Stimulated activated CD8-positive, alpha-beta memory T cell treated with anti-CD3 and anti-CD28 coated beads, Interleukin-4, amount 100 ng/mL, for 24 hours (primary cell): ENCODE measurements at places on chromosomes 3 and 15.
A peak's percentile ranks its signal among the peaks of the same experiment; 100 is the strongest.

DNA sequence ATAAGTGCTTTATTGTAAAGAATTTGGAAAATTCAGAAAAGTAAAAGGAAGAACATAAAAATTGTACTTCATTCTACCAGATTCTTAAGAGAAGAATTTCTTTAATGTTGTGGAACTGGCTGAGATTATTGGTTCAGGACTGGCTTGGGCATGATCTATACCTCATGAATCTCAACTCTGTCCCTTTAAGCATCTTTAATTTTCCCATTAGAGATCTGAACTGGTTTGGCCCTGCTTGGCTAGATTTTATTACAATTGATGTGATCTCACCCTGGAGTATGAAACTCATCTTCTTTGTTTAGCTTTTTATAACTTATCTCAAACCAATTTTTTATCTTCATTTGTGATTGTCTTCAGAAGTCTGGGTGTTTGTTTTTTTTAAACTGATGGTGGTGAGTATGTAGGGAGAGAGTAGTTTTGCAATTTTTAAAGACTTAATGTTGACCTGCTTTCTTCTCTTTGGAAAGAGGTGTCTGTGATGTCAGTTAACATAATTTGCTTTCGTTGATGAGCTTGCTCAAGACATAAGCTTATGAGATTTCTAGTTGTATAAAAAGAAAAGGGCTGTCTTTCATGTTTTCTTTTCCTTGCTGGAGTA, 61.9 kb downstream of the ZNF609 start:
- no peak for DNase-seq

DNA sequence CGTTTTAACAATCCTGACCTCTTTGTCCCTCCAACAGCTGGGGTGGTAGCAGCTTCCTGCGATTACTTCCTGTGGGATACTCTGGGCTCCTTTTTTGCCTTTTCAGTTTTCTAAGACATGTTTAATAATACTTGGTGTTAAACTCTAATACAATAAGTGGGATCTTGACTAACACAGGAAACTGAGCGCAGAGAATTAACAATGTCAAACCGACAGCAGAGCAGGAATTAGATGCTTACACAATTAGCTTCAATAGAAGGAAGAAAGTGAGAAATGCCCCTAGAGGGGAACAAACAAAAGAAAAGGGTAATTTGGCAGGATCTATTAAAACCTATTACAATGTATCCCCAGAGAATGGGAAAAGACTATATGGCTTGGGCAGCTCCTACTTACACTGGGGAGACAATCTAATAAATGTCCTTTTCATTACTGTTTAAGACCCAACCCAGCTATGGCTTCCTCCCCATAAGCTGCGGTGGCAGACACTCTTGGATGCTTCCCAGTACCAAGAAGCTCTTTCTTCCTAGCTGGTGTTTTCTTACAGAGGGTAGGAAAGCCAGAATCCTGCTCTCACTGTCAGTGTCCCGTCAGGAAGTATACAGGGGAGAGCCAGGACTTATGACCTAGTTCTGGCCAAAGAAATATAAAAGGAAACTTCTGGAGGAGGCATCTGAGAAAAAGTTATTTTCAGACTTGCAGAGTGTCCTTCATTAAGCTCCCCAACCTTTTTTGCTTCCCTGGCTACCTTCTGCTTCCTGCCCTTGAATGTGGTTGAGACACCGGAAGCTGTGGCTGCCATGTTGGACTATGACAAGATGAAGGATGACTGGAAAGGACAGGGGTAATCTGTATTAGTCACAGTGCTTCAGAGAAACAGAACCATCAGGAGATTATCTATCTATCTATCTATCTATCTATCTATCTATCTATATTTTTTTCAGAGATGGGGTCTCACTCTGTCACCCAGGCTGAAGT, 194.1 kb upstream of the KBTBD8 start:
- no peak for DNase-seq

DNA sequence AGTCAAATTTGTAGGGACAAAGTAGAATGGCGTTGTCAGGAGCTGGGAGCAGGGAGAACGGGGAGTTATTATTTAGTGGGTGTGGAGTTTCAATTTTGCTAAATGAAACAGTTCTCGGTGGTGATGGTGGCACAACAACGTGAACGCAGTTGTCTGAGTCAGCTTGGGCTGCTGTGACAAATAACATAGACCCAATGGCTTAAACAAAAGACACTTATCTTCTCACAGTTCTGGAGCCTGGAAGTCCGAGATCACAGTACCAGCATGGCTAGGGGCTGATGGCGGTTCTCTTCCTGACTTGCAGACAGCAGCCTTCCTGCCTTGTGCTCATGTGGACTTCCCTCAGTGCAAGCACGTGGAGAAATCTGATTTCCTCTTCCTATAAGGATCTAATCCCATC, 90.2 kb downstream of the CHSY1 start:
- no peak for DNase-seq

DNA sequence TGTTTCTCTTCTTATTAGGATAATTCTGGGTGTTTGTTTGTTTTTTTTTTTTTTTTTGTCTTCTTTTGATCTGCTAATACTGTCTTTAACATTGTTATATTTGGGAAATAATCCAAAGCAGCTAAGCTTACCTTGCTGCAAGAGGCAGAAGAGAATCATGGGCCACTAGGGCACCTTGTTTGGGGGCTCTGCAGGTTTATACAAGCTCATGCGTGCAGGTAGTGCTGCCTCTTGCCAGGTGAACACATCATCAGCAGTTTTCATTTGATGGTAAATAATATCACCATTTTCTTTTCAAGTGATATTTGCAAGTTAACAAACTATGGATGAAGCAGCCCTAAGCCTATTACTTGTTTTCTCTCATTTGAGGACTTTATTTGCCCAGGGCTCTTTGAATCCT, 37.9 kb downstream of the MAP3K13 start:
- DNase-seq = no peak

GRCh38 chr15:100125401-100126191, 216.2 kb downstream of the ADAMTS17 start:
- no peak for DNase-seq

GRCh38 chr3:154971341-154971740, 108.8 kb upstream of the MME start:
- no peak for DNase-seq

DNA sequence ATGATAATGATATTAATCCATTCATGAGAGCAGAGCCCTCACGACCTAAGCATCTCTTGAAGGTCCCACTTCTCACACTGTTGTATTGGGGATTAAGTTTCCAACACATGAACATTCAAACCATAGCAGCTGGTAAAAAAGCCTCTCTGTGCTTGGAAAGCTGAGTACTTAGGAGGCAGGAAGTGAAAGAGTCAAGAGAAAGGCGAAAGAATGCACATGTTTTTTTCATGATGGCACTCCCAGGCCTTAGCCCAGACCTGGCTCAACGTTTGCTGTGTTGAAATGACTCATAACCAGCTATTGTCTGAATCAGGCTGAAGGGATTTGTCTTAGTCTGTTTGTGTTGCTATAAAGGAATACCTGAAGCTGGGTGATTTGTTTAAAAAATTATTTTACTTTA, 84.4 kb upstream of the RGMA start:
- DNase-seq = no peak

DNA sequence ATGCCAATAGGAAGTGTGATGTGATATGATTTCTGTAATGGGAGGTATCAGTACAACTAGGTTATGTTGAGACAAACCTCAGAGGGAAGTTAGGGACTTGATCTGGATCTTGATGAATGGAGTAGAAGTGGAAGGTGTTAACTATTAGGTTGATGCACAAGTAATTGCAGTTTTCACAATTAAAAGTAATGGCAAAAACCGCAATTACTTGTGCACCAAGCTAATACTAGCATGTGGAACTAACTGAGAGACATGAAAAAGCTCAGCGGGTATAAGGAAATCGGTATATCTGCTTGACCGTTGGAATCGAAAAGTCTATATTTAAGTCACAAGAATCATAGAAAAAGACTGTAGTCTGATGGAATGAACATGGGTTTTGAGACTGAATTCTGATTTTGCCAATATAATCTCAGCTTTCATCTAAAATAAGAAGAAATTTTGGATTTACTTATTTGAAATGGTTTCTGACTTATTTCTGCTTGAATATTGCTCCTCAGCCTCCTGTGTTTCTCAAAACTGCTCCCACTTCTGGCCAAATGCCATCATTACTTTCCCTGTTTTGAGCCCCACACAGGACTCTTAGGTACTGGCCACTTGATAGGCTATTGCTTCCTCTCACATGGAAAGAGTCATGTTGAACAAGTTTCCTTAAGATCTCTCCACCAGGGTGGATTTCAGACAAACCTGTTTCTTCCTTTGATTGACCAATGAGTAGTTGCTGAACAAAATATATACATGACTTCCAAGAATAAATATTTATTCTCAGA, 271.5 kb upstream of the COL8A1 start:
- DNase-seq = no peak

- DNase-seq = no peak
These were observed 18.4 kb upstream of the CCR2 start for GRCh38 chr3:46335541-46335940.

DNA sequence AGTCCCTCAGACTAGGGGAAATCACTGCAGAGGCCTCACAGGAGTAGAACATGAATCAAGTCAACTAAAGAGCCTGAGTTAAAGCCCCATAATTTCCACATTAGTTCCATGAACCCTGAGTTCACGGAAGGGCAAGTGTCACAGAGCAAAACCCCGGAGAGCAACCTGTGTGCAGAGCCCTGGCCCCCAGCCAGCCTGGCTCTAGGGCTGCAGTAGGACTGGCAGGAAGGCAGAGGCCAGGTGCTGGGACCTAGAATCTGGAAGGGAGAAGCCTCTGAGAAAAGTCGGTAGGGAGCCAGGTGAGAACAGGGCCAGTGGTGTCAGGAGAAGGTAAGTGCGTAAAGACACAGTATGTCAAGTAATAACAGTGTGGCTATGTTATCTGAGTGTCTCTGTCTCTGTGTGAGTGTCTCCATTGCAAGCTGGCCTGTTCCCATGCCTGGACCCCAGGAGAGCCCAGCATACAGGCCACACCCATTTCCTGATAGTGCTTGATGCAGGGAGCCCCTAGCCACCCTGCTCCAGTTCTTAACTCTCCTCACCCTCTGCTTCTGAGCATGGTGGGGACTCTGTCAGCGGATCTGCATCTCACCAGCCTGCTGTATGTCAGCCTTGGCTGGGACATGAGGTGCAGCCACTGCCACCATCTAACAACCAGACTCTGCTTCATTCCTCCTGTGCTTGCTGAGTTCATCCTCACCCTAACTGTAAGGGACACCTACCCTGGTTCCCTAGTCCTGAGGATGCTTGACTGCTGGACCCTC, 11.3 kb upstream of the MANF start:
- no peak for DNase-seq

GRCh38 chr15:99059010-99059981, 45.6 kb upstream of the SYNM start:
- peak; percentile 16 for DNase-seq

DNA sequence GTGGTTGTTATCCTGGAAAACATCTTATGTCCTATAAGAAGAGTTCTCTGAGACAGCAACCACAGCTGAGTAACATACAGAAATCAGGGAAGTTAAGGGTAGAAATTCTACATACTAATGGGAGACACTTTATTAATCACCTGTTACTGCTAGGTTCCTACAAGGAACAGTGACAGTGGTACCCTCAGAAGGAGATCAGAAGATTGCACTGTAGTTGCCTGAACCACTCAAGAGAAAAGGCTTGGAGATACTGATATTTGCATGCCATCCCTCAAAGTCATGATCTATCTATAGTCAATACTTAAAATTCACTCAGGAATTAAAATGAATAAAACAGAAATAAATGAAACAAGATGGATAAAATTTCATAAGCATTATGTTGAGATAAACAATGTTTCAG, 136.0 kb downstream of the LMLN start:
- no peak for DNase-seq

DNA sequence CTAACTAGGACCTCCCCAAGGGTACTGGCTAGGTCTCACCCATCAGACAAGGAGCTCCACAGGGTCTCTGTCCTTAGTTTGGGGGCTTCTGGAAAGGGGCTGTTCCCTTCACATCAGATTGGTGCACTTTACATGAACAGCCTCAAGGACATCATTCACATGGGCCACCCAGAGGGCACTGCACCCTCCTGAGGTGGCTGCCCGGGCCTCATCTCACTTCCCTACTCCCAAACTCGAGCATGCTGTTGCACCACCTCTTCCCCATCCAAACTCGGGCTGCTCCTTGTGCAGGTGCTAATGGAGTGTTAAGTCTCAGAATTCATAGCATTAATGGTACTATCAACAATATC, 48.1 kb downstream of the RAB11A start:
- no peak for DNase-seq

GRCh38 chr3:142664819-142665218, 59.0 kb upstream of the TRPC1 start:
- no peak for DNase-seq

- no peak for DNase-seq
These were observed 42.1 kb downstream of the FBLN2 start for GRCh38 chr3:13590841-13591520.

DNA sequence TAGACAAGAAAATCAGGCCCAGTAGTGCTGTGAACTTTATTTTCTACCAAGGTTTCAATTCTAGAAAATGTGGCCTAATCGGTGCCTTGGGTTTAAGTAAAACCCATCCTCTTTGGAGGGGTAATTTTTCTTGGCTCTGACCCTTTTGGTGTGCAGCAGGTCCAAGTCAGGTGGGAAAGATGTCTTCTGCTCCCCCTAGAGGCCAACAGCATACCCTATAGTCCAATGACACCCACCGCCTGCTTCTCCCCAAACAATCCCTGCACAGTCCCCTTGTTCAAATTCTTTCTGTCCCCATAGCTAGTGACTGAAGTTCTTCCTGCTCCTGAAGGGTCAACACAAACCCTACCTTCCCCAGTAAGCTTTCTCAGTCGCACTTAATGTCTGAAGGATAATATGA, 261.8 kb upstream of the GOLGA6L4 start:
- no peak for DNase-seq

- DNase-seq = no peak
These were observed 35.9 kb upstream of the CMSS1 start for GRCh38 chr3:99781761-99782160.

DNA sequence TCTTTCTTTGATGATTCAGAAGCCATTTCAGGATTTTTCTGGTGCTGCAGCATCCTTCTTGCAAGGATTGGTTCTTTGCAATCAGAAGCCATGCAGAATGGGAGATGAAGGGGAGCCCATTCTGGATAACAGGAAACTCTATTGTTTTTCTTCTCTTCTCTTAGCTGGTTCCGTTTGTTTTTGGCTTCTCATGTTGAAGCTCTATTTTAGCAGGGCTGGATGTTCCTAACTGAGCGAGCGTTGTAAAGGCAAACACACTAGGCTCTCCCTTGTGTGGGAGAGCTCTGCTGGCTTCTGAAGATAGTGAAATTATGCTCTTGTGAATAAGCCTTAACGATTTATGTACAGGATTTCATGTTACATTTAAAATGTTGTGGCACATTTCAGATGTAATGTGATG, 8.3 kb downstream of the CACNA1D start:
- no peak for DNase-seq
